Natural killer cell (primary cell): ENCODE measurements at places on chromosomes 3 and 15. TPM values are rescaled to one million over a fixed set of nuclear protein-coding genes. Genes with fewer than 3 reads are reported as not detected.

Gene CRABP1
- total RNA-seq = not detected

GRCh38 chr15:40281801-40282146, 1.1 kb downstream of the ANKRD63 start:
- no peak for DNase-seq

GRCh38 chr15:83930392-83931212, 276.7 kb downstream of the ADAMTSL3 start:
- no peak for DNase-seq

DNA sequence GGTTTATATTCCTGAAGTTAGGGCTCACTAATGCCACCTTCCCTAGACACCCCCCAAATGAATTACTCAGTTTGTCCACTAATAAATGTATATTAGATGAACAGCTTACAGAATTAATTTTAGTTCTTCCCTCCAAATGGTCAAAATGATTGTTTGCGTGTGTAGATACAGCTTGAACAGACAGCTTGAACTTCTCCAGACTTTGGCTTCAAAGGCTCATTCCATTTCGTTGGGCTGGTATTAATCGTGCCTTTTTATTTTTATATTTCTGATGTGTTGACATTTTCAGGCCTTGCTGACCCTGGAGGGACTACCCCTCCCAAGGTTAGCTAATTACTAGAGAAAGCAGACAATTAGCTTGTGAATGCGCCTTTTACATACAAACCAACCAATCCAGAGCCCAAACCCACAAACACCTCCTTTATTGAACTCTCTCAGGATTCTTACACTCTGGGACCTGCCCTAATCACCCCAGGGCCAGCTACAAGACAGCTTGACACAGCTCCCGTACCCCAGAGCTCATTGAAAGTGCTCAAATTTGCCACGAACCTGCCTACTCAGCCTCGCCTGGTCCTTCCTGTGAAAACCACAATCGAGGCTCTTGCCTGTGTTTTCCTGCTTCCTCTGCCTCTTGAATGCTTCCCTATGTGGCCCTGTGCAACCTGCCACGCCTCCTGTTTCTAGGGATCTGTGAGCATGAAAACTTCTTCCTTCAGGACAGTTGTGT, 40.3 kb downstream of the RPL22L1 start:
- no peak for DNase-seq

- no peak for DNase-seq
These were observed 27.0 kb downstream of the PEAK1 start for GRCh38 chr15:77392762-77393470.

GRCh38 chr3:182920515-182921084, 59.7 kb downstream of the DCUN1D1 start:
- DNase-seq = no peak

DNA sequence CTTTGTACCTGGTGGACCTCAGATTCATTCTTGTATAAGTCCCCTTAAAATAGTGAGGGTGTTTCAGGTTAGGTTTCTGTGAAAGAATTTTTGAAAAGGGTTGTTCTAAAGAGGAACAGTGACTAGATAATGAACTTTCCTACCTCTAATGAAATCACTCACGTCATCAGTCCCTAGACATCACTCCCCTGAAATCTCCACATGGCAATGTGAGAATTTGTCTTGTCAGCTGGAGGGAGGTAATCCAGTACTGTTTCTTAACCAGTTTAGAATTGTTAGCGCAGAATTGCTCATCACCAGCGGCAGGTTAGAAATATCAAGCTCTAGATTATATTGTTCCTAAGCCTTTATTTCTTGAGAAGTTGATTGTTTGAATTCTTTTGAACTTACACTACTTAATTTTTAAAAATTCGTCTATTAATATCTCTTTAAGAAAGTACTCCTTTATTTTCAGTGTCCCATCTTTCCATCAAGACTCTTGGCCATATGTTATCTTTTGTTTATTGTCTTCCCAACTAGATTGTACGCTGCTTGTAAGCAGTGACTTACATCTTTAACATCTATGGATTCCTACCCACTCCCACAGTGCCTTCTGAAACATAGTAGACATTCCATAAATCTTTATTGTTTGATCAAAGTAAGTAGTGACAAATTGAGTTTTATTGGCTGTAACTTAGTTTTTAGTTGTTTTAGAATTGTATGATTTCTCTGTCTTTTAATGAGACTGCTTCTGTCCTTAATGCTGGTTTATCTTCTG, 52.8 kb downstream of the RASA2 start:
- DNase-seq = no peak

- no peak for DNase-seq
These were observed 2.1 kb downstream of the CD47 start for GRCh38 chr3:108088697-108089096.

Gene FGF7
- total RNA-seq = not detected

DNA sequence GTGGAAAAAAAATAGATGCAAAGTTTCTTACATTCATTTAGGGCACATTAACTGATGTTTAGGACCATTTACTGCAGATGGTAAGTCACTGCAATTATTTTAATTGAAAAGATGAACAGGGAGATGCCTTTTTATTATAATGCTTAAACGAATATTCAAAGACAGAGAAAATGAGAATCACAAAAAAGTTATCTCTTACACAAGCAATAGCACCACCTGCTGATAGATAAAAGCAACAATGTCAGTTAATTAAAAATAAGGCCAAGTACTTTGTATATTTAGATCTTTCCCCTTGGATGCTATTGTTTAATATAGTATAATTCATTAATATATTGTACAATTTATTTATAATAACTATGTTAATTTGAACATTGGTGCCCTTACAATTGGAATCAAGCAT, 55.9 kb downstream of the IFT80 start:
- DNase-seq = peak; percentile 20

Gene COL6A5
- total RNA-seq = not detected

Gene CCR9
- total RNA-seq = 0.27 TPM

- DNase-seq = no peak
These were observed 104.6 kb downstream of the IL1RAP start for GRCh38 chr3:190618330-190619030.

Gene C3orf70
- total RNA-seq = 0.07 TPM

GRCh38 chr3:42988566-42988965, 9.5 kb downstream of the GASK1A start:
- DNase-seq = no peak

Gene ECE2
- not detected for total RNA-seq

DNA sequence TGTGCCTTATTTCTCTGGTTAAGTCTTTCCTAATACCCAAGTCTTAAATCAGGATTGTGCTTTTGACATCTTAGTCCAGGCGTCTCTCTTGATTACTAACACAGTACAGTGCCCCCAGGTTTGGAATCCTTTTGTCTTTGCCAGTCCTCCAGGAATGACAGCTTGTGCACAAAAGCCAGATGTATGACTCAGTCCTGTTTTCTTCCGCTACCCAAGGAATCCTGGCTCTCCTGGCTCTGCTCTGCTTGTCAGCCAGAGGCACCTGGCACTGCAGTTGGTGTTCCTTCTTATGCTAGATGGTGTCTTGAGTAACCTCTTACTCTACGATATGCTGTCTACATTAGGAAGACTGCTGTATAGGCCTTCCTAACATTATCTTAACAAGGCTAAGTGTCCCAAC, 728.2 kb upstream of the NECTIN3 start:
- no peak for DNase-seq

Gene GOLGA6L10
- total RNA-seq = 1.8 TPM

DNA sequence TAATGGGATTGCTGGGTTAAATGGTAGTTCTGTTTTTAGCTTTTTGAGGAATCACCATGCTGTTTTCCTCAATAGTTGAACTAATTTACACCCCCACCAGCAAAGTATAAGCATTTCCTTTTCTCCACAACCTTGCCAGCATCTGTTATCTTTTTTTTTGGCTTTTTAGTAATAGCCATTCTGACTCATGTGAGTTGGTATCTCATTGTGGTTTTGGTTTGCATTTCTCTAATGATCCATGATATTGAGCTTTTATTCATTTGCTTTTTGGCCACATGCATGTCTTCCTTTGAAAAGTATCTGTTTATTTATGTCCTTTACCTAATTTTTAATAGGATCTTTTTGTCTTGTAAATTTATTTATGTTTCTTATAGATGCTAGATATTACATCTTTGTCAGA, 288.2 kb downstream of the EPHA6 start:
- no peak for DNase-seq

Gene FOXB1
- total RNA-seq = not detected

DNA sequence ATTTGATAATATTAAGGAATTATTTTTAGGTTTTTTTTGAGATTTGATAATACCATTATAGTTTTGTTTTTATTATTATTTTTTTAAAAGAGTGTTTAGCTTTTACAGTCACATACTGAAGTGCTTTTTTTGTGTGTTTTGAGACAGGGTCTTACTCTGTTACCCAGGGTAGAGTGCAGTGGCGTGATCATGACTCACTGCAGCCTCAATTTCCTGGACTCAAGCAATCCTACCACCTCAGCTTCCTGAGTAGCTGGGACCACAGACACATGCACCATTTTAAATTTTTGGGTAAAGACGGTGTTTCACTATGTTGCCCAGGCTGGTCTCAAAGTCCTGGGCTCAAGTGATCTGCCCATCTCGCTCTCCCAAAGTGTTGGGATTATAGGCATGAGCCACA, 73.0 kb downstream of the SUMF1 start:
- peak; percentile 38 for DNase-seq

DNA sequence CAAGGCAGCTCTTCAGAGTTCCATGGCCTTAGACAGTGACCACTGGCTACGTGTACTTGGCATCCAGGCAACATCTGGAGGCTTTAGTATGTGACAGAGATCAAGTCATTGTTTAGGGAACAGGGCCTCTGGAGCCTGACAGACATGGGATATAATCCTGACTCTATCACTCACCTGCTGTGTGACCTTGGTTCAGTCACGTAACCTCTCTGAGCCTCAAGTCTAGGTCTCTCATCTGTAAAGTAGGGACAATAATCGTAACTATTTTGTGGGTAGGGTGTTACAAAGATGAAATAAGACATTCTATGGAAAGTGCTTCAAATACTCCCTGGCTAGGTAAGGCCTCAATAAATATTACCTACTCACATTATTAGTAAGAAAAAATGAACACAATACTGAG, 114.2 kb downstream of the SMAD6 start:
- no peak for DNase-seq

DNA sequence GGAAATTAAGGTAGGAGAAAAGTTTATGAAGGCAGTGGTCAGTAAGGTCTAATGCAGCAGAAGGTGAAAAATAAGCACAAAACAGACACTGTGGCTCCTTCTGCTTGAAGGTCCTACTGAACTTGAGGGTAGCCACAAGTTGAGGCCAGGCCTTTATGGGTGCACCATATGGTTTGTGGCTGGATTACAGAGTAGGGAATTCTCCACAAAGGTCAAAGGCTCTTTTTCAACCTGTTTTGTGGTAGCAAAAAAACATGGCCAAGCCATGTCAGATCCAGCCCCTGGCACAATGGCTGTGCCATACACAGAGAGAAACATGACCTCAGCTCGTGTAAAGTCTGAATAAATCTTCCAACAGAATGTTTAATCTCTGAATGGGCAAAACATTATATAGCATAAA, 214.0 kb downstream of the SATB1 start:
- DNase-seq = no peak

DNA sequence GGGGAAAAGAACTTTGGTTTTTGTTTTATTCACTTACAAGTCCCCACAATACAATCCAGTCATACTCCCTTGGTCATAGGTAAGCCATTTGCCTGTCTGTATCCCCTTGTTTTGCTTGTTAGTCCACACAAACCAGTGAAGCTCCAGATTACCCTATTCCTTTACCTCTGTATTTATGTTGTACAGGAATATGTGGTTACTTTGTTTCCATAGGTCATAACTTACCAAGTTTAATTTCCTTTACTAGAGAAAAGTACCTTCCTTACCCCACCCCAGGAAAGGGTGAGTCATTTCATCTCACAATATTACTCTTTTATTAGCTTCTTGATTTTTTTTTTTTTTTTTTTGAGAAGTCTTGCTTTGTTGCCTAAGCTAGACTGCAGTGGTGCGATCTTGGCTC, 113.4 kb upstream of the LRRFIP2 start:
- DNase-seq = no peak
